Suppressor macrophage treated with lipopolysaccharide for 4 hours (primary cell): ENCODE measurements at places on chromosomes 2 and 18.

DNA sequence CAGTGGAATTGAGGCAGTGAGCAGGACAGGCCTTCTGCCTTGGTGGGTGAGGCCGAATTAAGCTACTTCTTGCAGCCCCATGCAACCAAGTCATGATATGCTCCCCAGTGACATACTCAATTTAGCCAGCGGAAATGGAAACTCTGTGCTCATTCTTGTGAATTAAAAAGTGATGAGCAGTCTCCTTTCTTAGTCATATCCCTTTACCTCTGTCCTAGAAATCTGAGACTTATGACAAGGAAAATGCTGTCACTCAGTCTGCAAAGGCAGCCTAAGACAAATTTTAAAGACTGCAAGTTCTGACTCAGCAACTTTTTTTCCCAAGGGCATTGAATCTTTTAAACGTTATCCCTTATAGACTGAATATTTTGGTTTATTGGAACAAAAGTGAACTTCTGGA is 218.2 kb downstream of the SH3BP4 start:
- DNase-seq = no peak

GRCh38 chr2:12710301-12710700 is 6.4 kb upstream of the TRIB2 start:
- no peak for DNase-seq

DNA sequence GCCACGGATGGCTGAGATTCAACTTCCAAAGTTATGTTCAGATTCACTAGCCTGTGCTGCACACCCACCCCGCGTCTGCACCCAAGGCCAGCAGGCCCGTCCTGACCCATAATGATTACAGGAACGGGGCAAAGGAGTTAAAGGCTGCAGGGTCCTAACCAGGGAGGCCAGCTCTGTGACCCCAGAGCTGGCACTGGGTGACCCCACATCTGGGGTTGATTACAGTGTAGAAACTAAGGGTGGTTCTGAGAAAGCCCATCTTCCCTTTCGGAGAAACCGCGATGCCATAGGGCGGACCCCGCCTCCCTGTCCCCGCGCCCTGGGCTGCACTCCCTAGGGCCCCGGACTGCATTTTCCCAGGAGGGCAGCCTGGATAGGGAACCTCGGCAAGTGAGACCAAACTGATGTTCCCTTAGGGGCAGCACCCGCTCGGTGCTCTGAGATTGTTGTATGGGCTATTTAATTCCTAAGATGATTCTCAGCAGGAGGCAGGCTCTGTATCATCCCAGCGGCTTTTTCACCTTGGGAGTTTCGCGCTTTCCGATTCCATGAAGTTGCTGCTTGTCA is 2.2 kb upstream of the GPR148 start:
- DNase-seq = peak; percentile 9

GRCh38 chr18:50192995-50193795 is 1.8 kb downstream of the MYO5B start:
- no peak for DNase-seq

DNA sequence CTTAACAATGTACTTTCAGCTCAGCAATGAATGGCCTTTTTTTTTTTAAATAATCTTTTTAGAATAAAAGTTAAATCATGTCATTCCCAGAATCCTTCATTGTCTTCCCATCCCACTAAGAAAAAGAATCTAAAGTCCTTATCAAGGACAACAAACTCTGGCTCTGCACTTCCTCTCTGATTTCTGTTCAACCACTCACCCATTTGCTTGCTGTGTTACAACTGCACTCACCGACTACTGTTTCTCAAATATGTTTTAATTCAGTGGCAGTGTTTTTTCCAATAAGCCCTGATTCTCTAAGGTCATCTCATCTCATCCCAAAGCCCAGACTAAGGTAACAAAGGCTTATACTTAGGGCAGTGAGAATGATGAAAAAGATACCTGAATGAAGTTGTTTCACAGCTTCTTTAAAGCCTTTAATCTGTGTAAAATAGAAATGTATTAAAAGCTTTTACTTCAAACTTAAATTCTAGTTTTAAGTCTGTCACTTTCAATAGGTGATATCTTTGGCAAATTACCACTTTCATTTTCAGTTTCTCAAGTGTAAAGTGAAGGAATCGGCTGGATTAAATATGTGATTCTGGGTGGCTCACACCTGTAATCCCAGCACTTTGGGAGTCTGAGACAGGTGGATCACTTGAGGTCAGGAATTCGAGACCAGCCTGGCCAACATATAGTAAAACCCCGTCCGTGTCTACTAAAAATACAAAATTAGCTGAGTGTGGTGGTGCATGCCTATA is 87.6 kb downstream of the RBBP8 start:
- no peak for DNase-seq

DNA sequence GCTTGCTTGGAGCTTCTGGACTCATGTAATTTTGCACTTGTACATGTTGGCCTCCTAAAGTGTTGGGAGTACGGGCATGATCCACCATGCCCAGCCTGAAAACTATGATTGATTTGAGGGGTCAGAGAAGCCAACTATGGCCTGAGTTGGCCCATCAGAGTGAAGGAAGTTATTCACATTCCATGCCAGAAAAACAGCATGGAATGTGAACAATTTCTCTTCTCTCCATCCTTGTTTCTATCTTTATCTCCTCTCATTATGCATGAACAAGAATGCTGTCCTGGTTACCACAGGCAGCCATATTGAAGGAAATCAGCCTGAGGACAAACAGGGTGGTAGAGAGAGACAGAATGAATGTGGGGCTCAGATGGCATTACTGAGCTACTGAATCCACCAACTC is 3.5 kb upstream of the CD226 start:
- no peak for DNase-seq

- DNase-seq = no peak
Observed at GRCh38 chr18:68739462-68739861, 24.6 kb upstream of the TMX3 start.

GRCh38 chr18:37449618-37450017 is 116.0 kb downstream of the CELF4 start:
- DNase-seq = no peak

DNA sequence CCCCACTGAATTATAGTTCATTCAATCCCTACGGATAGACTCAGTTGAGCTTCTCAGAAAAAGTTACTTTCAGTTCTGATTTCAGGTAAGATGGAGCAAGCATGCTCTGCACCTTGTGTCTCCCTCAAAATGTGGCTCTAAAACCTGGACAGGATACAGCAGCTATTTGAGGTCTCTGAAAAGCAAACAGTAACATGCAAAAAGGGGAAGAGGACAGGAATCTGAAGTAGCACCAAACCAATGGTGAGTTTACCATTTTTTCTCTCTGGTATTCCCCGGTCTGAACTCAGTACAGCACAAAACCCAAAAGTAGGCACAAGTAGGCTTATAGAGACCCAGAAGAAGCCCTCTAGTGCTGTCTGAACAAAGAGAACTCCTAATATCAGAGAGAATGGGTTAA is 34.1 kb downstream of the LANCL1 start:
- DNase-seq = no peak
